Large intestine (tissue), 12 donors: ENCODE measurements at places on chromosomes 4 and X. TPM values are rescaled to one million over a fixed set of nuclear protein-coding genes. Genes with fewer than 3 reads are reported as not detected.

The SMIM10 gene
- polyA plus RNA-seq, result 2.8 TPM

The FAM9C gene
- polyA plus RNA-seq, result 0.12 TPM

The CYTL1 gene
- polyA plus RNA-seq, result 6.7 TPM

The NHS gene
- 6.6 TPM for polyA plus RNA-seq

The PWWP3B gene
- 18.1 TPM for polyA plus RNA-seq

The JAKMIP1 gene
- polyA plus RNA-seq, result 2.1 TPM

The G3BP2 gene
- polyA plus RNA-seq, result 136 TPM

DNA sequence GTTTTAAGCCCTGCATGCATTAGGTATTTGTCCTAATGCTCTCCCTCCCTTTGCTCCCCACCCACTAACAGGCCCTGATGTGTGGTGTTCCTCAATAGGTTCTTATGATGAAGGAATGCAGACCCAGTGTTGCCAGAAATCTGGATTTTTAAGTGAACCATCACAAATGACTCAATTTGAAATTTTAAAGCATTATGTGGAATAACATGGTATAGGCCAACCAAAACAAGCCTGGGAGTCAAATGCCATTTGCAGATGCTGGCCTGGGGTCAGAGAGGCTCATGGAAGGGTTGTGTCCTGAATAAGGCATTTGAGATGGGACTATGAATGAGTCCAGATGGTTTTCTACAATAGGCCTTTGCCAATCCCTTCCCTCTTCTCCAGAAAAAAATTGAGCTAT, 179.6 kb downstream of the SHROOM3 start:
- H3K27me3 ChIP-seq, result no peaks in the 10 kb centered on the region
- no peak overlapping the region for H3K4me3 ChIP-seq
- peaks cover 22% of the 10 kb centered on the region for H3K4me1 ChIP-seq
- no peaks in the 10 kb centered on the region for H3K36me3 ChIP-seq

DNA sequence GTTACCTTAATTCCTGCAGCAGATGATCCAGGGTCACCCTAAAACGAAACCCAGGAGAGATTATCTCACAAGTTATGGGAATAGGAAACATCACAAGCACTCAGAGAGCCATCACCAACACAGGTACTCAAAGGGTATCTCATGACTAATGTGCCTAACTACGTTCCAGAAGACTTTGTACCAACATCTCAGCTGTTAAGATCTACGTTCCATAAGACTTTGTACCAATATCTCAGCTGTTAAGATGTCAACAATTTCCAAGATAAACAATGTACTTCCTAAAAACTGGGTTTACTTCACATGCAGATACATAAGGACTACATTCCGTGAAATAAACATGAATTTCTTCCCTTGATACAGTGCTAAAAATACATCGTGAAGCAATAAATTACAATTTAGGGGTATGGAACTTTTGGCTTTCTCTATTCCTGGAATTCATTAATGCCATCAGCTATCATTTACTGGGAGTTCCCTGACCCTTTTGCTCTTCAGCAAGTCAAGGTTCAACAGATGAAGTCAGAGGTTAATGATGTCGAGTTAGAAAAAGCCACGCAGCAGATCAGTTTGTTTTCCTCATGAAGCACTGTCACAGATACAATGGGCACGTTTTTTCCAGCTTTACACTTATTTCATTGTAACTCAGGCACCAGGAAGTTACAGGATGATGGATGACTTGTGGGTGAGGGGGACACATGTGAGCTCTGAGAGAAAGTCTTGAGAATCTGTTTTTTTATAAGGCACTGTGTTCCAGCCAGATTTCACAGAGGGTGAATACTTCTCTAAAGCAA, 127.0 kb upstream of the ETNPPL start:
- no peaks in the 10 kb centered on the region for H3K36me3 ChIP-seq
- DNase-seq, result peak; percentile 57

DNA sequence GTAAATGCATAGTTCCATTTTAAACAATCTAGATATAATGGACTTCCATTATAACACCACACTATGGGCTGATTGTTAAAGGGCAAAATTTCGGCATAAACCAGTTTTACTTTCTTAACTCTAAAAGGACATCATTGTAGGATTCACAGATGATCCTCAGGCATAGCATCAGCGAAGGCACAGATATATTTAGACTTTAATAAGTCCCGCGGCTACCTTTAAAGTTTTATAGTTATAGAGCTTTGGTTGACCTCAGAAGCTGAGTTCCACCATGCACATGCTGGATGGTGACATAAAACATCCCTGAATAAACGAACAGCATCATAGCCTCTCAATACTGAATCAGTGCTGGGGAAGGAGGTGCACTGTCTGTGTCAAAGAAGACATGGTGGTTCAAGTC, 125.0 kb upstream of the PDLIM3 start:
- H3K4me1 ChIP-seq, result no peaks in the 10 kb centered on the region
- no peak overlapping the region for H3K27ac ChIP-seq
- no peak overlapping the region for H3K4me3 ChIP-seq
- no peak for DNase-seq
- no peaks in the 10 kb centered on the region for H3K27me3 ChIP-seq

DNA sequence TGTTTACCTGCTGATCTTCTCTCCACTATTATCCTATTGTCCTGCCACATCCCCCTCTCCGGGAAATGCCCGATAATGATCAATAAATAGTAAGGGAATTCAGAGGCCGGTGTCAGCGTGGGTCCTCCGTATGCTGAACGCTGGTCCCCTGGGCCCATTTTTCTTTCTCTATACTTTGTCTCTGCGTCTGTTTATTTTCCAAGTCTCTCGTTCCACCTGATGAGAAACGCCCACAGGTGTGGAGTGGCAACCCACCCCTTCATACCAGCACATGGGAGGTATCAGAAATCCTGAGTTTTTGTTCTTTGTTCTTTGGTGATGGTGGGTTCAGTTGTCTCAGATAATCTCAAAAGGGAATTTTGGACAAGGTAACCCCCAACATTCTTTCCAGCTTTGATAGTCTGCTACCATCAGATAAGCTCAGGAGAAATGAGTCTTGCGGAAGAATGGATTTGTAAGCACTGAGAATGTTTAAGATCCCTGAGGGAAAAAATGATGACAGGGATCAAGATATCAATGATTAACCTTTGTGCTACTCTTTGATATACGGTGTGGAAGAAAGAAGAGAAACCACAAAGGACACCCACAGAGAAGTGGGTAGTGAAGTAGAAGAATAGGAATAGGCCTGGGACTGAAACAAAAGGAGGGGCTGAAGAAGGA, 117.9 kb downstream of the CEP44 start:
- DNase-seq, result no peak
- H3K27me3 ChIP-seq, result no peaks in the 10 kb centered on the region
- H3K36me3 ChIP-seq, result no peaks in the 10 kb centered on the region
- no peak overlapping the region for H3K4me3 ChIP-seq
- no peak overlapping the region for H3K27ac ChIP-seq

- peaks cover 27% of the 10 kb centered on the region for H3K27me3 ChIP-seq
- no peaks in the 10 kb centered on the region for H3K36me3 ChIP-seq
- no peak overlapping the region for H3K4me3 ChIP-seq
Measured at GRCh38 chrX:153650959-153651358, 4.0 kb downstream of the DUSP9 start.

DNA sequence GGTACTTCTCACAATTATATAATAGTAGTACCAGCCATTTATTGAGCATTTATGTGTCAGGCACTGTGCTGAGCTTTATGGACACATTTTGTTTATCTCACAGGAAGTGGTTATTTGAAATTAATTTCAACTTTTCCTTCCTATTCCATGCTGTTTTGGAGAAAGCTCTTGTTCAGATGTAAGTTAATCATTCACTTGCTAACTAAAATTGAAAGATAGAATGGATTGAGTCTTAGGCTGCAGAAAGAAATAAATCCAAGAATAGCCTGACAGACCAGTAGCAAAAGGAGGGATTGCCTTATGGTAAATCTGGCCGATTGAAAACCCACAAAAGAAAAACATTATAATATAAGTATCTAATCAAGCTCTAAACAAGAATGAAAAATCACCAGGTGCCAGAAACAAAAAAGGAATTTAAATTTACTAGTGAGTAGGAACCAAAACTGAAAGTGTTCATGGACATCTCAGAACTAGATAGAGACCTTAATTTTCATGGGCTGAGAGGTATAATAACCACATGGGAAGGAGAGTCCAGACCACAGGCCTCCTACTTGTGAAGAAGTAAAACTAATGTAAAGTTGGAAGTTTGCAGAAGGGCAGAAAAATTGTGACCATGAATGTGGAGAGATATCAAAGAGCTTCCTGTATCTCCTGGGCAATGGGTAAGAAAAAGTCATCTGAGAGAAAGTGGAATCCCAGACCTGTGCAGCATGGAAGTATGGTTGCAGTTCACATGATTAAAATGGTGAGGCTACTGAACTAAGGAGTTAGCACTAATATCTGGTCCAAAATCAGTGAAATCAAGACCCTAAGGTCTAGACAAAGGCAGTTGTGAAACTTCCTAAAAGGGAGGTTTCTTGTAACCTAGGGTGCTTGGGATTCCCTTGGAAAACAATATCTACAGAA, 38.0 kb downstream of the RADX start:
- no peak overlapping the region for H3K27ac ChIP-seq
- no peak for DNase-seq
- no peaks in the 10 kb centered on the region for H3K36me3 ChIP-seq
- no peaks in the 10 kb centered on the region for H3K4me1 ChIP-seq
- no peaks in the 10 kb centered on the region for H3K27me3 ChIP-seq

DNA sequence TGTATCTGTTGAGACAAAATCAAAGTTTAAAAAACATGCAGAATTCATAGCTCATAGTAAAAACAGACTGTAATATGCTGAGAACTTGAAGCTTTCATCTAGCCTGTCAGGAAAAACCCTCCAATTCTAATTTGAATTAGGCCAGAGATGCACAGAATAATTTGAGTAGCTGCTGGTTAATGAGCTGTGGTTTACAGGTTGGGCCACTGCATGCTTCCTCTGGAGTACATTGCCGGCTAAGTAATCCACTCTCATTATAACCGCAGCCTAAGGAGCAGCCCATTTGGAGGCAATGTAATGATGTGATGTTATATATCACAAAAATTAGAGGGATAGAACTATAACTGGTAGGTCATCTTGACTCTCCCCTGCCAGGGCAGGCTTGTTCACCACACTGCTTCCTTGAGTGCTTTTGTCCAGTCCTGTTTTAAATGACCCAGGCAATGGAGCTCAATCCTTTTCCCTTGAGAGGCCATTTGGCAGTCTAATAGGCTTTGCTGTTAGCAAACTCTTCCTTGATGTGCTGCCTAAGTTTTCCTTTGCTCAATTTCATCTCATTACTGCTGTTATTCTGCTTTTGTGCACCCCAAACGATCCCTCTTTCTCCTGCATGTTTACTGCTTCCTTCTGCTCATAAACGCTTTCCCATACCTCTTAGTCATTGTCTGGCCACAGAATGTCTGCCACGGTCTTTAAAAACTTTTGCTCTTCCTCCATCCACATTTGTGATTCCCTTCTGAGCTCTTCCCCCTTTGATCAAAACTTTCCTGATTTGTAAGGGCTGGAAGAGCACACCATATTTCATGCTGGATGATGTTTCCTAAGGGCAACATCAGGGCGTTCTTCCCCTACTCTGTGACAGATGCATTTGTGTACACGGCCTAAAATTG, 230.9 kb downstream of the C4orf33 start:
- no peak overlapping the region for H3K27ac ChIP-seq
- no peaks in the 10 kb centered on the region for H3K4me1 ChIP-seq
- H3K36me3 ChIP-seq, result no peaks in the 10 kb centered on the region
- no peak overlapping the region for H3K4me3 ChIP-seq

DNA sequence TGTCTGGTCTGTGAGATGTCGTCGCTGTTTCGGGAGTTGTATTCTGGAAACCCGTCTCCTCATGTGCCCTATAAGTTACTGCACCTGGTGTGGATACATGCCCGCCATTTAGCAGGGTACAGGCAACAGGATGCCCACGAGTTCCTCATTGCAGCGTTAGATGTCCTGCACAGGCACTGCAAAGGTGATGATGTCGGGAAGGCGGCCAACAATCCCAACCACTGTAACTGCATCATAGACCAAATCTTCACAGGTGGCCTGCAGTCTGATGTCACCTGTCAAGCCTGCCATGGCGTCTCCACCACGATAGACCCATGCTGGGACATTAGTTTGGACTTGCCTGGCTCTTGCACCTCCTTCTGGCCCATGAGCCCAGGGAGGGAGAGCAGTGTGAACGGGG, 1.4 kb downstream of the USP27X start:
- H3K27ac ChIP-seq, result no peak overlapping the region
- H3K4me3 ChIP-seq, result no peak overlapping the region
- no peaks in the 10 kb centered on the region for H3K27me3 ChIP-seq
- H3K4me1 ChIP-seq, result peaks cover 19% of the 10 kb centered on the region

DNA sequence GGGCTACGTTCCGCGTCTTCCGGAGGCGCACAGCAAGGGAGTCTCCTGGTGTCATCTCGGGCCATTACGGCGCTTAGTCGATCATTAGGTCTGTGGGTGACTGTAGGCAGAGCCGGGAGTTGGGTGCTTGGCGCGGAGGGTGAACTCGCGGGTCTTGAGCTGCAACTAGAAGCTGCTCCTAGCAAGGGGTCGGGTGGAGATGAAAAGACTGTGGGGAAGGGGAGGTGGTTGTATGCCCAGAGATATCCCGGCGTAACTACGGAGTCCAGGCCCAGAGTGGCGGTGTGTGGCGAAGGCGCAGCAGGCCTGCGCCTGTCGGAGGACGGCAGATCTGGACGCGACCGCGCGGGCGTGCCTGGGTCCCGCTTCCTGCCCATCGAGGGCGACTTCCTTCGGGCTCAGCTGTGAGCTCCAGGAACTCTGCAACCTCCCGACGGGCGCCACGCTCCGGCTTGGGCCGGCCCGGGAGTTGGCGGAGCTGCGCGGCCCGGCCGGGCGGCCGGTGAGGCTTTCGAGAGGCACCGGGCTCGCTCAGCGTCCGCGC, 2.7 kb upstream of the NKX3-2 start:
- H3K4me3 ChIP-seq, result peak overlapping the region; percentile 44
- H3K4me1 ChIP-seq, result peaks cover 12% of the 10 kb centered on the region
- no peaks in the 10 kb centered on the region for H3K36me3 ChIP-seq
- peaks cover 76% of the 10 kb centered on the region for H3K27me3 ChIP-seq
- peak; percentile 37 for DNase-seq
- H3K27ac ChIP-seq, result no peak overlapping the region

GRCh38 chr4:159227984-159228383, 125.1 kb downstream of the RAPGEF2 start:
- H3K27ac ChIP-seq, result peak overlapping the region; percentile 77
- peaks cover 25% of the 10 kb centered on the region for H3K4me1 ChIP-seq
- peak; percentile 92 for DNase-seq
- H3K27me3 ChIP-seq, result no peaks in the 10 kb centered on the region

DNA sequence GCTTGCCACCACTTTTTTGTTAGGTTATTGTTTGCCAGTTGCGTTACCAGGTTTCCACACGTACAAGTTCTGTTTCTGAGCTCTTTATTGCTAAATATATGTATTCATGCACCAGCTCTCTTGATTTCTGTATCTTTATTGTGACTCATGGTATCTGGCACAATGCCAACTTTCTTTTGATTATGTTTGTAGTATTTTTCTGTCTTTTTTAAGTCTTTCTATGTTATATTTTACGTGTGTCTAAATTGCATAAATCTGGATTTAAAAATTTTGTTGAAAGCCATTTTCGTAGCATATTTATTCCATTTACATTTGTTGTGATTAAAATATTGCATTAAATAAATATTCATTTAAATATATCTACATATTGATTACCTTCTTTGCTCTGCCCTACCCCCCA, 73.8 kb downstream of the KDM6A start:
- H3K27ac ChIP-seq, result no peak overlapping the region
- DNase-seq, result no peak
